ENCODE measurements at places on chromosomes 1 and 21.

GRCh38 chr1:22428672-22429071, 23.0 kb upstream of the ZBTB40 start:
- DNase-seq: peak; percentile 72

DNA sequence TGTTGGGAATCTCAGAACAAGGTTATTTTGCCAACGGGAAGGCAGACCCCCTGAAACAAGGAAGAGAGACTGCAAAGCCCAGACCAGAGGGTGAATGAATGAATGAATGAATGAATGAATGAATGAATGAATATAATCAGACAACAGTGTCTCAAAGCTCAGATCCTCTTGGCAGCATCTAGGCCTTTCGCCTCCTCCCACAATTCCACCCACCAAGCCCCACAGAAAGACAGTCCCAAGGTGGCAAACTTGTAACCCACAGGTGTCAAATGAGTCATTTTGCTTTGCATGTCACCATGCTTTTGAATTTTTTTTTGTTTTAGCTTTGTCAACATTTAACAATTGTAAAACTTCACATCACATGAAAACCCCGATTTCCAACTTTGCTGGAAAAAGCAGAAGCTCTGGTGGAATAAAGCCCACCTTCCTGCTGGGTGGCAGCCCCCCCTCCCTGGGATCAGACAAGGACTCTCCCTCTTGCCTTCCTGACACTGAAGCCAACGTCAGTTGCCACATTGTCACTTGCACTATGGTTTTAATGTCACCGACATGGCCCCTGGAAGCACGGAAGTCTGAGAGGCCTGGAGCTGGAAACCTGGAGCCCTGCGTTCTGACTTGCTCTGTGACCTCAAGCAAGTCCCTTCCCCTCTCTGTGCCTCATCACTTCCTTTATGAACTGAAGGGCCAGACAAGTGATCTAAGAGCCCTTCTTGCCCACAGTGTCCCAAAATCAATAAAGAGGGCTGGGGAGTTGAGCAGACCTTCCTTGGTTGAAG, 134.6 kb upstream of the RUNX3 start:
- no peak for DNase-seq

- no peak for DNase-seq
These were observed 790.9 kb upstream of the NCAM2 start for GRCh38 chr21:20207335-20207734.

GRCh38 chr1:58909914-58910681, 126.3 kb upstream of the JUN start:
- no peak for DNase-seq

- DNase-seq: no peak
These were observed 4.8 kb downstream of the PSMG1 start for GRCh38 chr21:39178421-39178820.

- no peak for DNase-seq
These were observed 32.2 kb downstream of the QSOX1 start for GRCh38 chr1:180186831-180187230.

GRCh38 chr1:150311762-150312161, 9.6 kb upstream of the PRPF3 start:
- no peak for DNase-seq

- DNase-seq: no peak
These were observed 2.3 kb downstream of the OVAAL start for GRCh38 chr1:180560868-180561600.

DNA sequence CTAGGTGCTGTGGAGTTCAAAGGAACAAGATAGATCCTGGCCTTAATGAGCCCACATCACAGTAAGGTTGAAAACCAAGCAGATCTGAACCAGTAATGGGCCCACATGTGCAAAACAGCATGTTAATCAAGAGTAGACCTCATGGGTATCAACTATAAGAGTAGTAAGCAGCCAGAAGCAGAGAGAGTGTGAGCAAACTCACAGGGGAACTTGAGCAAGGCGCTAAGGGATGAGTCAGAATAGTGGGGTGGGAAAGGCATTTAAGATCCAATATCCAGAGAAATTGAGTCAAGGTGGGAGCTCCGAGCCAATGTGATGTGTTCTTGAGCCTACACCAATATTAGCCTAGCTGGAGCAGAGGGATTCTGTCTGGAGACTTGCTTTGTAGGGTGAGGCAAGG, 52.4 kb upstream of the GJA5 start:
- DNase-seq: no peak

DNA sequence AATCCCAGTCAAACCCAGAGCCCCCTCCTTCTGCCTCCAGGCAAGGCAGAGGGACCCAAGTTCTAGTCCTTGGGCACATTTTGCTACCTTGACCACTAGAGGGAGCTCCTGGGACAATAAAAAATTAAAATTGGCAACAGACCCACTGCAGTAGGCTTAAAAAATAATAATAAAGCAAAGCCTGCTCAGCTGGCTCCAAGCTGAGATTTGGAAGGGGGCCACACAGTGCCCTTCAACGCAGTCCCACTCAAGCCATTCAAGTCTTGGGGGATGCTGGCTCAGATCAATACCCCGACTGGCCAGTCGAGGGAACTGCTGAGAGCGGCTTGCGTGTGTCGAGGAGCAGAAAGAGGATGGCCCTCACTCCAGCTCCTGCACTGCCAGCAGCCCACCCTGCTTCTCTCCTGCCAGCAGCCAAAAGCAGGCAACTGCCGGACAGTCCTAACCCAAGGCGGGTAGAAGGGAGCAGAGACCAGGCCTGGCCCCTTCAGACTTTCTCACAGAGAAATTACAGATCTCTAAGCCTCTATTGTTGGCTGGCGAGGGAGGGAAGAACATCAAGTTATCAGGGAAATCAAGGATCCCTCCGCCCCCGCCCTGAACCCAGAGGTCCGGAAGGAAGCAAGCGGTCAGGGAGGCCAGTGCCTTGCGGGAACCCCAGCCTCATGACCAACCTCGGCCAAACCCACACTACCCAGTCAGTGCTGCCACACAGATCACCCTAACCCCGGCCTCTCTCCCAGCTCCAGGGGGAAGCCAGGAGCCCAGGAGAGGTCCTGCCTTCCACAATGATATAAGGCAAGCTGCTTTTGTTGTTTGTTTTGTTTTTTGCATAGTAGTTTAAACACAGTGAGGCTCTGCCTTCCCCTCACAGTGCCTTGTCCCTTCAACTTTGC, 4.9 kb upstream of the ALDH4A1 start:
- DNase-seq: peak; percentile 54

GRCh38 chr1:7265771-7266371, 480.6 kb downstream of the CAMTA1 start:
- DNase-seq: no peak

DNA sequence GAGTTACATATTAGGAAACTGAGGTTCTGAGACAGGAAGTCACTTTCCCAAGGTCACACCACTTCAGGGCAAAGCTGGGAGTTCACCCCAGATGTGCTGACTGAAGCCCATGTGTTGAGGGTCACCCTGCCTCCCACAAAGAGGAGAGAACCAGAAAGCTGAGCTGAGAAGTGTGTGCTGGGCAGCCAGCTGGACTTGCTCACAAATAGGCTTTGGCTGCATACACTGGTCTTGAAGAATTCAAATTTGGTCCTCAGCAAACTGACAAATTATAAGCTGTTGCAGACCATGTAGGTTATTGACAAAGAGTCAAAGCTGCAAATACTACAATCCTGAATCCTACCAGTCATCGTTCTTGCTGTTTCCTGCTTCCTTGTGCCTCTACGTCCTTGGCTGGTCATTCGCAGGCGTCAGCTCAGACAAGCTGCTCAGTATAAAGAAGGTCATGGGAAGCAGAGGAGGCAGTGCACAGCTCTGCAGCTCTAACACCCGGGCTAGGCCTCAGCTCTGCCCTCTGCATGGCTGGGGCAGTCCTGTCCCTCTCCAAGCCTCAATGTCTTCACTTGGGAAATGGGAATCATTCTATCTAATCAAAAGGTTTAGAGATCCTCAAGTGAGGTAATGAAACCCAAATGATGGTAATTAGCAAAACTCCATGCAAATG, 40.0 kb downstream of the CDCP2 start:
- DNase-seq: no peak

DNA sequence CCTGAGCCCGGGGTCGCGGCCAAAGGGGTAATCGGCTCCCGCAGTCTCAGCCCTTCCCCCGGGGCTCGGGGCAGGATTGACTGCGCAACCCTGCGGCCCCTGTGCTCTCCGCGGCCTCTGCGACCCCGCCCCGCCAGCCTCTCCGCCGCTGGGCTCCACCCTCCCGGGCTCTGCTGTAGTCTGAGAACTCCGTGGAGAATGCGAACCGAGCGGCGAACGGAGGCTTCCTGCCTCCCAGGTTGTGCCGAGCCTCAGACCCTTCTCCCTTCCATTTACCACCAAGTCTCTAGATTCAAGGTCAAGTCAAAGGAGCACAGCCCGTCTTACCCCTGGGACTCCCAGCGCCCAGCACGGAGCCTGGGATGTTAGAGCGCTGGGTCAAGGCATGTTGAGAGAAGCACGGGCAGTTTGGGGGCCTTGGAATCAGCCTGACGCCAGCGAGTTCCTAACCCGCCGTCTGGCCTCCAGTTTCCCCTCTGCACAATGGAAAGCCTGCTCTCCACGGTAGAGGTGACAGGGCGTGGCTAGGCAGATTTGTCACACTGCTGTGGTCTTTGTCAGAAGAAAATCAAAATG, 3.0 kb downstream of the ATP2B4 start:
- DNase-seq: no peak

DNA sequence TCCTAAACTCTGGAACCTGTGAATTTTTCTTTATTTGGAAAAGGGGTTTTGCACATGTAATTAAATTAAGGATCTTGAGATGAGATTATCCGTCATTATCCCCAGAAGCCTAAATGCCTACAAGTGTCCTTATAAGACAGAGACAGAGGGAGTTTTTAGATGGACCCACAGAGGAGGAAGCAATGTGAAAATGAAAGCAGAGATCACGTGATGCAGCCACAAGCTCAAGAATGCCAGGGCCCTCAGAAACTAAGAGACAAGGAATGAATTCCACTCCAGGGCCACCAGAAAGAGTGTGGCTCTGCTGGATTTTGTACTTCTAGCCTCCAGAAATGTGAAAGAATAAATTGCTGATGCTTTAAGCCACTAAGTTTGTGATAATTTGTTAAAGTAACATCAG, 183.6 kb upstream of the UBE2U start:
- no peak for DNase-seq

- DNase-seq: no peak
These were observed 44.5 kb downstream of the RPL5 start for GRCh38 chr1:92876351-92876750.

- DNase-seq: peak; percentile 54
These were observed 17.1 kb downstream of the SOAT1 start for GRCh38 chr1:179310721-179311120.

DNA sequence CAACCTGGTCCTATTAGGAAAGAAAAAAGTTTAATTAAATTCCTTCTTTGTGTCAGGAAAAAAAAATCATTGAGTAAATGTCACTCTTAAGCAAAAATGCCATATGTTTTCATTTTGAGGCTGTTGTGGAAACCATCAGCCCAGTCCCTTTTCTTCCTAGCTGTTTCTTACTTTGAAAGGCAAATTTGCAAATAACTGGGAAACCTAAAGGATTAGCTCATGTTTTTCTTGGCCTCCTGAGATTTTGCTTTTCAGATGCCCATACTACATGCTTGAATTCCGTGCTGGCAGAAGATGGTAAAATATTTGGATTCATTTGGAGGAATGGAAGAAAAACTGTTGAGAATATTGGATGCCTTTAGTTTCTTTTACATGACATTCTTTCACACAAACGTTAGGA, 182.1 kb upstream of the ADAMTS5 start:
- no peak for DNase-seq

GRCh38 chr21:45266518-45267389, 20.9 kb downstream of the POFUT2 start:
- DNase-seq: no peak

GRCh38 chr21:40602080-40602479, 244.9 kb downstream of the DSCAM start:
- no peak for DNase-seq

GRCh38 chr1:3464649-3465025, 10.2 kb downstream of the ARHGEF16 start:
- no peak for DNase-seq

GRCh38 chr1:147717706-147718097, 42.7 kb downstream of the GJA5 start:
- peak; percentile 29 for DNase-seq

DNA sequence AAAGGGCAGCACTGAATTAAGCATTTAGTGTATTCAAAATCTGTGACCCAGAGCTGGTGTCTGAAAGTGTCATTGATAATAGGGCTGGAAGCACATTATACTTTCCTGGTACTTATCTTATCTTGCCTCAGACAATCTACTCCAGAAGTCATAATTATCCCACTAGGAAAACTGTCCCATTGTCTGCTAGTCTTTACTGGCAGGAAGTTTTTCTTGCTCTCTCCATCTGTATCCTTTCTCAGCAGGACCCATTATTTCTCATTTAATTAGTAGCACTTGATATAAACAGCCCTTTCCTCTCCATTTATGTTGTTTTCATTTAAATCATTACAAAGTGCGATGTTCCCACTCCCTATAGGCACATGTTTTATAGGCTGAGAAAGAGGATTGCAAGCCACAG, 36.5 kb upstream of the BARHL2 start:
- DNase-seq: no peak

DNA sequence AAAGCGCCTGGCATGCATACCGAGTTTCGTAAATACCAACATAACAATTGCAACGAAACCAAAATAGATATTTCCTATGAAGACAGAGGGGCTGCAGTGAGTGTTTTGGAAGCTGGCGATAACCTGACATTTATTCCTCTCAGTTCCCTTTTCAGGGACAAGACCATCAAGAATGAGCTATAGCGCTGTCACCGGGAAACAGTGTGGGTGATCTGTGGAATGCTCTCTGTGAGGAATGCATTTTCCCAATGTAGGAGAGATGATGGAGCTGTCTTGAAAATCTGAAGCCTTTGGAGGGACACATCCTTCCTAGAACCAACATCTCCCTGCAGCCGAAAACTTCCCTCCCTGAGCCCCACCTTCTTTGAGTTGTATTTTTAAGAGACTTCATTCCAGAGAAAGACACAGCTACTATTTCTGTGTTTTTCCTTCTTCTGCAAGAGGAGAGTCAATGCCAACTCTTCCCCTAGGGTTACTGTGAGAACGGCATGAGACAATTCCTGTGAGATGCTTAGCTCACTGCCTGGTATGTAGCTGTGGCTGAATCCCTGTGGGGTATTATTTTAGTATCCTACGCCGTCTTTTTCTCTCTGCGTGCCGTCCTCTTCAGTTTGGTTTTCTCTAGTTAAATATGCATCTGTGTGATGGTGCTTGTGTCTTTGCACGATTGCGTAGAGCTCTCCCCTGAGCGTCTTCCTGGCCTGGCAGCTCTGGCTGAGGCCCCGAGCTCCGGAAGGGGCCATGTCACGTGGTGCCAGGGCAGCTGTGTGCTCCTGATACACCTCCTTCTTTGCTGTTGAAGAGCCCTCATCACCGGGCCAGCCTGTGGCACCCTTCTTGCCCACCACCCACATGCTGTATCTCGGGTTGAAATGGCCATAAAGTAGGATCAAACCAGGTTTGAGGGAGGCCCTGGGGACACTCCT, 45.2 kb downstream of the AJAP1 start:
- no peak for DNase-seq
